ENCODE measurements at places on chromosomes 13 and 19. TPM values are rescaled to one million over a fixed set of nuclear protein-coding genes. Genes with fewer than 3 reads are reported as not detected.

DNA sequence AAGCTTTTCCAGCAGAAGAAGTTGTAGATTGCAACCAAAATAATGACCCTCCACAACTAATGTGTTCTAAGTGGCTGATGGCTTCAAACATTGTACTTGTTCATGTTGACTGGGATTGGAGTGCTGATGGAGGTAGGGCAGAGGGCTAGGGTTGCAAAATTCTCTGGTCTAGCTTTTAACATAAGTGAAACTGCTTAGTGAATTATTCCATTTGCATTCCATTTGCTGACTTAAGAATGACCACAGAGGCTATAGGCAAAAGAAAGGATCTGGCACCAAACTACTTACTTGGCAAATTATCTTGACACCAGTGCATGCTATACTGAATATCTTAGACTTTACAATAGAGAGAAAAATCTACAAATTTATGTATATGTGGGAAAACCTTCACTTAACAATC, 287.0 kb downstream of the FGF9 start:
- no peak for DNase-seq
- no peaks in the 10 kb centered on the region for H3K27me3 ChIP-seq
- no peak overlapping the region for H3K4me3 ChIP-seq
- H3K4me1 ChIP-seq, result no peaks in the 10 kb centered on the region

GRCh38 chr13:44188257-44188656, 185.4 kb upstream of the SERP2 start:
- H3K4me1 ChIP-seq, result no peaks in the 10 kb centered on the region
- DNase-seq, result no peak
- no peak overlapping the region for H3K27ac ChIP-seq
- no peaks in the 10 kb centered on the region for H3K27me3 ChIP-seq
- H3K4me3 ChIP-seq, result no peak overlapping the region
- no peaks in the 10 kb centered on the region for H3K36me3 ChIP-seq

DNA sequence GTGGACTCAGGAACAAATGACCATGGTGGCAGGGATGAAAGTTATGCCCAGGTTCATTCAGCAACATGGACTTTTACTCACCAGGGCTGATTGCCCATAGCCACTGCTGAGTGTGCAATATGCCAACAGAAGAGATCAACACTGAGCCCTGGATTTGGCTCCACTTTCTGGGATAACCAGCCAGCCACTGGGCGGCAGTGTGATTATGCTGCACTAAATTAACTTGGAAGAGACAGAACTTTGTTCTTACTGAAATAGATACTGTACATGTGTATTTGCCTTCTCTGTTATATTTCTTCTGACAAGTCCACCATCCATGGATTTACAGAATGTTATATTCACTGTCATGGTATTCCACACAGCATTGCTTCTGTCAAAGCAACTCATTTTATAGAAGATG, 257.4 kb downstream of the TDRD3 start:
- no peak overlapping the region for H3K27ac ChIP-seq
- H3K4me1 ChIP-seq, result no peaks in the 10 kb centered on the region
- DNase-seq, result no peak
- H3K4me3 ChIP-seq, result no peak overlapping the region
- H3K27me3 ChIP-seq, result no peaks in the 10 kb centered on the region

DNA sequence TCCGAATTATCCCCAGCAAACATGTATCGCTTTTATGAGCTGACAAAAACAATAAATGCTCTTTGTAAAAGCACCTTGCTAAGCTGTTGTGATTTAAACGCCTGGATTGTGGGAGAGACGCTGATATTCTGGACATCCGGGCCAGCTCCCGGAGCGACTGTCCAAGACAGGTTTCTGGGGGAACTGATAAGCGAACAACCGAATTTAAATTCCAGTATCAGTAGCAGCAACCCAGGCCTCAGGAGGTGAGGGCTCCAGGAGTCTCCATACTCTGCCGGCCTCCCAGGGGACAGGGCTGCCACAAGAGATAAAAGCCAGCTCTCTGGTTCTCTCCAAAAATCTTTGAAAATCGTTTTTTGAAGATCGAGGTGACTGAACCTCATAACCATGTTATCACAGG, 50.3 kb upstream of the VSTM2B start:
- no peak for DNase-seq
- no peaks in the 10 kb centered on the region for H3K36me3 ChIP-seq
- no peak overlapping the region for H3K27ac ChIP-seq
- H3K27me3 ChIP-seq, result no peaks in the 10 kb centered on the region
- H3K4me3 ChIP-seq, result no peak overlapping the region
- no peaks in the 10 kb centered on the region for H3K4me1 ChIP-seq

DNA sequence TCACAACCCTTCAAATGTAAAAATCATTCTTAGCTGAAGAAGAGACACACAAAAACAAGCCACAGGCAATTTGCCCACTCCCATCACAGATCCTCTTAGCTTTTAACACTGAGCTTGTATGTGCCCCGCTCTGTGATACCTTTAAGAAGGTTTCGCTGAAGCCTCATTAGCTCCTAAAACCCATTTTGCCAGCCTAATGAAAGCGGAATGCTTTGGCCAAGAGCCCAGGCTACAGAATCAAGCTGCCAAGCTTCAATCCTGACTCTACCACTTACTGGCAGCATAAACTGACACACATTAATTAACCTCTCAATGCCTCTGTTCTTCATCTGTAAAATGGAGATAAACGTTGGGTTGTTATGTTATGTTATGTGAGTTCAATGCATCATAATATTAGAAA, 10.5 kb downstream of the ZNF112 start:
- H3K36me3 ChIP-seq, result no peaks in the 10 kb centered on the region
- no peaks in the 10 kb centered on the region for H3K27me3 ChIP-seq
- no peak overlapping the region for H3K4me3 ChIP-seq
- H3K27ac ChIP-seq, result no peak overlapping the region

- no peaks in the 10 kb centered on the region for H3K27me3 ChIP-seq
- H3K36me3 ChIP-seq, result no peaks in the 10 kb centered on the region
- no peaks in the 10 kb centered on the region for H3K4me1 ChIP-seq
Measured at GRCh38 chr19:41344162-41344561, 9.6 kb downstream of the TGFB1 start.

DNA sequence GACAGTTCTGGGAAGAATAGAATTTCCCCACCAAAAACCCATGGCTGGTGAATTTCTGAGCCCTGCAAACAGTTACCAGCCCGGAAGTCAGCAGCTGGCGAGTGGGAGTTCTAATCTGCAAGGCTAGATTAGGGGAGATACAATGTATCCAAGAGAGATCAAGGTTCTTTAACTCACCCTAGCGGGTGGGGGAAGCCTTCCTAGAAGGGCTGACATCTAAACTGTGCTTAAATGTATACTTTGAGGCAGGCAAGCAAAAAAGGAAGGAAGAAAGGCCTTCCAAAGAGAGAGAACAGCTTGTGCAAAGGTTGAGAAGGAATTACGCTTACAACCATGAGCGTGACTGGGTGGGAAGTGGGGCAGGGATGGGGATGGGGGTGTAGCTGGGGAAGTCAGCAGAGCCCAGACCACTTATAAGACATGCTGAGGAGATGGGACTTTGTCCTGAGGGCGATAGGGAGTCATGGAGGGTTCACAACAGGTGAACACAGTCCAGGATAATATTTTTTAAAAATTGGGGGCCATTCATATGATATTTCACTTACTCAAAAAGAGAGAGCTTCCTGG, 20.8 kb upstream of the ZNRF4 start:
- no peaks in the 10 kb centered on the region for H3K36me3 ChIP-seq
- no peaks in the 10 kb centered on the region for H3K4me1 ChIP-seq
- no peak overlapping the region for H3K4me3 ChIP-seq
- DNase-seq, result no peak
- no peaks in the 10 kb centered on the region for H3K27me3 ChIP-seq

DNA sequence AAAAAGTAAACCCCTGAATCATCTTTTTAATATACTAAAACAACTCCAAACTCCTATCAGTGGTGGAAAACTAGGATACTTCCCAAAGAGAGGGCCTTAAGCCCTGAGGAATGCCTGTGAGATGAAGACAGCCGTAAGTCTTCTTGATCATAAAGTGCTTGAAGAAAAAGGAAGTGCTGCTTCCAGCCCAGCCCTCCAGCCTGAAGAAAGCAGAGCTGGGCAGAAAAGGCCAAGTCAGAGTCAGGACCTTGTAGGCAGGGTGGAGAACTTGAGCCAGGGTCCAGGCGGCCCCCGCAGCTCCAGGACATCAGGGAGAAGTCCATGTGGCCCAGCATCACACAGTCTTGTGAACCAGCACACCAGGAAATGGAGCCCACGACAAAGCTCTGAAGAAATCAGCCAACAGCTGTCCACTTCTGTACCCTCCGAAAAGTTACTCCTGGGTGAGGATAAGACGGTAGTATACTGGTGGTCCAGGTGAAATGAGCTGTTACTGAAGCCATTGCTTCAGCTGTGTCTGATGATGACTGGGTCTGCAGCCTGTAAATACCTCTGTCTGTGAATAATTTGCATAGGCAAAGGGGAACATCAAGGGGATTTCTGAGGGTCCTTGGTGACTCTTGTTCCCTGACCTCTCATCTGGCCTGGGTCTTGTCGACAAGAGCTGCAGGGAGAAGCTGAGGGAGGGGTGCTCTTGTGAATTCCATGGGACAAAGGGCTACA, 18.7 kb upstream of the CRYL1 start:
- no peak overlapping the region for H3K4me3 ChIP-seq
- no peaks in the 10 kb centered on the region for H3K4me1 ChIP-seq
- H3K36me3 ChIP-seq, result no peaks in the 10 kb centered on the region
- H3K27me3 ChIP-seq, result no peaks in the 10 kb centered on the region
- no peak overlapping the region for H3K27ac ChIP-seq

- no peak for DNase-seq
- no peak overlapping the region for H3K27ac ChIP-seq
- no peak overlapping the region for H3K4me3 ChIP-seq
- H3K27me3 ChIP-seq, result no peaks in the 10 kb centered on the region
- H3K4me1 ChIP-seq, result no peaks in the 10 kb centered on the region
- no peaks in the 10 kb centered on the region for H3K36me3 ChIP-seq
Measured at GRCh38 chr13:53507741-53508140, 479.1 kb downstream of the OLFM4 start.

- no peak for DNase-seq
- peaks cover 4% of the 10 kb centered on the region for H3K4me1 ChIP-seq
- no peaks in the 10 kb centered on the region for H3K27me3 ChIP-seq
- H3K27ac ChIP-seq, result no peak overlapping the region
Measured at GRCh38 chr19:4606921-4607678, 32.2 kb upstream of the TNFAIP8L1 start.

- no peaks in the 10 kb centered on the region for H3K36me3 ChIP-seq
- no peaks in the 10 kb centered on the region for H3K4me1 ChIP-seq
- H3K27me3 ChIP-seq, result no peaks in the 10 kb centered on the region
- no peak for DNase-seq
- H3K27ac ChIP-seq, result no peak overlapping the region
Measured at GRCh38 chr13:53207556-53207955, 178.9 kb downstream of the OLFM4 start.

GRCh38 chr13:41928323-41928722, 32.6 kb downstream of the VWA8 start:
- no peak for DNase-seq
- no peak overlapping the region for H3K27ac ChIP-seq

DNA sequence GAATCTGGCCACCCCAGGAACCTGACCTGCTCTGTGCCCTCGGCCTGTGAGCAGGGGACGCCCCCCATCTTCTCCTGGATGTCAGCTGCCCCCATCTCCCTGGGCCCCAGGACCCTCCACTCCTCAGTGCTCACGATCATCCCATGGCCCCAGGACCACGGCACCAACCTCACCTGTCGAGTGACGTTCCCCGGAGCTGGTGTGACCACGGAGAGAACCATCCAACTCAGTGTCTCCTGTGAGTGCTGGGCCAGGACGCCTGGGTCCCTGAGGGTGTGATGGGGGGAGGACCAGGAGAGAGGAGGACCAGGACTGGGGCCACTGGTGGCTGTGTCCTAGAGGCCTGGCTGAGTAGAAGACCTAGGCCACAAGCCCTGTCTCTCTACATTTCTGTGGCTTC, 13.0 kb upstream of the CD33 start:
- H3K36me3 ChIP-seq, result no peaks in the 10 kb centered on the region
- no peak for DNase-seq
- no peaks in the 10 kb centered on the region for H3K27me3 ChIP-seq
- H3K4me3 ChIP-seq, result no peak overlapping the region

GRCh38 chr19:13284929-13285928, 135.0 kb downstream of the IER2 start:
- no peak overlapping the region for H3K4me3 ChIP-seq
- H3K27me3 ChIP-seq, result no peaks in the 10 kb centered on the region
- no peaks in the 10 kb centered on the region for H3K36me3 ChIP-seq

- H3K36me3 ChIP-seq, result no peaks in the 10 kb centered on the region
- no peak within 1 kb of the TSS for H3K4me3 ChIP-seq
- no peak within 1 kb of the TSS for H3K27ac ChIP-seq
- H3K27me3 ChIP-seq, result no peaks in the 10 kb centered on the region
- no peak for DNase-seq
- H3K4me1 ChIP-seq, result no peaks in the 10 kb centered on the region
Measured at GRCh38 chr19:55836340-55836739, at the start of gene NLRP4. Gene NLRP4 (plus strand): TSS chr19:55836540. CDS start chr19:55852081, 15,541 bp downstream.

DNA sequence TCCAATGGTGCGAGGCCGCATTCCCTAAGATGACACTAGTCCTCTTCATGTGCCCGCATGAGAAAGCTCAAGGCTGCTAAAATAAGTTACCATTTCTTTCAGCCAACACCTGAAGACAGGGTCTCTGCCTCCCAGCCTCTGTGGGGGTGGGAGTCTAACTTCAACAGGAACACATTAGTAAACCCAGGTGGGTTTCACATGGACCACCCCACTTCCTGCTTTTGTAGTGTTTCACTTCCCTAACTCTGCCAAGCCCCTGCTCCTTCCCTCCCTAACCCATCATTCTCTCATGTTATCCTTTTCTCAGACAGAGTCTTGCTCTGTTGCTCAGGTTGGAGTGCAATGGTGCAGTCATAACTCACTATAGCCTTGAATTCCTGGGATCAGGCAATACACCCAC, 783.6 kb downstream of the UQCRFS1 start:
- H3K4me3 ChIP-seq, result no peak overlapping the region
- no peak for DNase-seq
- H3K4me1 ChIP-seq, result no peaks in the 10 kb centered on the region
- no peaks in the 10 kb centered on the region for H3K27me3 ChIP-seq
- no peak overlapping the region for H3K27ac ChIP-seq

The RFX1 gene
- total RNA-seq, result 0.26 TPM

The ZNF345 gene
- 25.6 TPM for total RNA-seq

The CATSPERD gene
- not detected for total RNA-seq

The GPR4 gene
- 0.62 TPM for total RNA-seq

The SIGLEC12 gene
- 0.40 TPM for total RNA-seq

The KIR3DL1 gene
- total RNA-seq, result not detected

The PLVAP gene
- 51.2 TPM for total RNA-seq

The GARRE1 gene
- total RNA-seq, result 54.6 TPM

The TUBA3C gene
- total RNA-seq, result not detected

The KPNA3 gene
- 49.2 TPM for total RNA-seq

Data from uterus (tissue), 4 donors.